Brain microvascular endothelial cell (primary cell): ENCODE measurements at places on chromosomes 6 and 20.

DNA sequence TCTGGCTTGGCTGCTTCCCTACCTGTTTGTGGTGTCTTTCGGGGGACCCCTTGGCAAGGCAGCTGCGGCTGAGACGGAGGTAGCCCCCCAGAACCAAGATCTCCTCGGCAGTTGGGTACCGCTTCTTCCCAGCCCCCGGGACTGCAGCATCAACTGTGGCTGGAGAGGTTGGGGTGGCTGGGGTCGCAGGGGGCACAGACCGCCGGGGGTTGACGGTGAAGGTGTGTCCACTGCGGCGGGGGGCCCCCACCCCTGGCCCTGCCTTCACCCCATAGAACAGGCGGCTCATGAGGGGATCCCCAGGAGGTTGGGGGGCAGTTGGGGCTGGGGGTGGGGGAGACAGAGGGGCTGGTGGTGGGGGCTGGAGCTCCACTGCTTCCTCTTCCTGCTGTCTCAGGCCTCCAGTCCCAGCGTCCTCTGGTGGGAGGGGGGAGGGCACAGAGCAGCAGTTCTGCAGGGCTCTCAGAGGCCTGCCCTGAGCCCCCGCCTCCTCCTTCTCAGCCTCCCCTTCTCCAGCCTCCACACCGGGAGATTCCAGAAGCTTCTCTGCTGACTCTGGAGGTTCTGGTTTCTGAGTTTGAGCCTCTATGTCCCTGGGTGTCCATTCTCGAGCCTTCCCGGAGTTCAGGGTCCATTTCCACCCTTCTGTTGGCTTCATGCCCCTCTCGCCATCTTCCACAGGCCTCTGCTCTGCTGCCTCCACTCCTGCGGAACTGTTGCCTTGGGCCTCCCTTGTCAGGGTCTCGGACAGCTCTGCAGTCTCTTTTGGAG, 1.9 kb downstream of the PPP1R18 start:
- no peak for DNase-seq

DNA sequence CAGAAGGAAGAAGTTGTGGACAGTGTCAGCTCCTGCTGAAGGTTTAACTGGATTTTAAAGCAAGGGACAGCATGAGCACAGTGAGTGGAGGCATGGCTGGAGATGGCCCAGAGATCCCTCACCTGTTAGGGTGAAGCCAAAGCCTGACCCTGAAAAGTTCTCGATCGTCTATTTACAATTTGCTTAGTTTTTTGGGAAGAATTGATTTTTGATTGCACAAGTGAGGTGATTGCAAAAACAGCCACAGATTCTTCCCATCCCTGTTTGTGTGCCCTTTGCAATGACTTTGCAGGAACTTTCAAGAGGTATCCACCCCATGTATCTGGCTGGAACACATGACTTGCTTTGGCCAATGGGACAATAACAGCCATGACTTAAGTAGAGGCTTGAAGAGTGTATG, 170.1 kb downstream of the TFAP2C start:
- no peak for DNase-seq

GRCh38 chr6:135826236-135826804, 25.2 kb upstream of the PDE7B start:
- DNase-seq: no peak

GRCh38 chr6:140845701-140846100, 1287.0 kb upstream of the GJE1 start:
- DNase-seq: no peak

DNA sequence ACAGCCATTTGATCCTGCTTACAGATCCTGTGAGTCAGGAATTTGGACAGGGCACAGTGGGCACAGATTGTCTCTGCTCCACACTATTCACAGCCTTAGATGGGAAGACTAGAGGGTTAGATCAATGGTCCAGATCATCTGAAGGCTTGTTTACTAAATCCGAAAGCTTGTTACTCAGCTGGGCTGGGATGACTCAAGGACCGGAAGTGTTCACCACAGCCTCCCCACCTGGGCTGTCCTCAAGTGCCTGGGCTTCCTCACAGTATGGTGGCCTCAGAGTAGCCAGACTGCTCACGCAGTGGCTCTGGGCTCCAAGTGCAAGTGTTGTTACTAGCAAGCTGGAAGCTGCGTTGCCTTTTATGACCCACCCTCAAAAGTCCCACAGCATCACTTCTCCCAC, 75.4 kb upstream of the INSM1 start:
- no peak for DNase-seq

DNA sequence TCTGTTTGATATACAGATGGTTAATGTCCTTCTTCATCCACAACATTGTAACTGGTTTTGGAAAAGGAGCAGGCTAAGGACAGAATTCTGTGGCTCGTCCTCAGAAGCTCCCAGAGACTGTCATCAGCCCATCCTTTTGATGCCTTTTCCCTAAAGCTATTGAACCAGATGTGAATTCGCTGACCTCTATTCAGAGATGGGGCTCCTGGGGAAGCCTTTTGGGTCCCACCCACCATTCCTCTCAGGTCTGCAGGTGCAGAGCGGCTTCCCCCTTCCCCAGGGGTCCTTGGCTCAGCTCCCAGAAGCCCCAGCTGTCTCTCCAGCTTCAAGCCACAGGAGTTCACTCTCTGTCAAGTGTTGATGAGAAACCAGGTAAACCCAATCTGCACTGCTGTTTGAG, 191.7 kb downstream of the SMOC2 start:
- DNase-seq: no peak

DNA sequence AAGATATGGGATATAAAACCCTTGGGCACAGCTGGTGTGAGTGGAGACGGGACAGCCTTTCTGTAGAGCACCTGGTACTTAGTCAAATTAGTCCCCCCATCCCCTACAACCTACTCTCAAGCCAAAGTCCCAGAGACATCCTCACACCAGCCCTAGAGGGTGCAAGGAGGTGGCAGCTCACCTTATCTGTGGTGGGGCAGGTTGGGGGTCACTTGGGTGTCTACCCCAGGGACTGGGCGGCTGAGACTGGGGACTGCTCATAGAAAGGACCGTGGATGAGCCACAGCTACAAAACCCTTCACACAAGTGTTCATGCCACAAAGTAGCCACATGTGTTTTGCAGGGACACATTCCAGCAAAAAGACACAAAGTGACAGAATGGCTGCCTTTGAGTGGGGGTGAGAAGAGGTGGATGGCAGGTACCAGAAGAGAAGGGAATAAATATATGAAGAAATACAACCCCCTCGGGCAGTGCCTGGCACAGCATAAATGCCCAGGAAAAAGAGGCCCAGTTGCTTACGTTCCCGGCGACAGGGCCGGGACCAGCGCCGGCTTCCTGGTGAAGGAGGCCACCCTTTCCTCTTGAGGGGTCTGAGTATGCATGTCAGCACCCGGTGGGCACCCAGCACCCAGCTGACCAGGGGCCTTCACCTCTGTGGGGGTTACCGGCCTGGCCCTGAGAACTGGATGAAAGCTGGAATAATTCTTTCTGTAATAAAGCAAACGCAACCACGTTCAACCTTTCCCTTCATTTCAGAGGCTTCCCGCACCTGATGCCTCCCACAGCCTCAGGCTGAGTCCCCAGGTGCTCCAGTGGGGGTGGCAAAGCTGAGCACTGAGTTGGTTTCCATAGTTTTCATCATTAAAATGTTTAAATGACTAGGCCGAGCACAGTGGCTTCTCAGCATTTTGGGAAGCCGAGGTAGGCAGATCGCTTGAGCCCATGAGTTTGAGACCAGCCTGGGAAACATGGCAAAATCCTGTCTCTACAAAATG, 14.4 kb upstream of the CEBPB start:
- DNase-seq: no peak

DNA sequence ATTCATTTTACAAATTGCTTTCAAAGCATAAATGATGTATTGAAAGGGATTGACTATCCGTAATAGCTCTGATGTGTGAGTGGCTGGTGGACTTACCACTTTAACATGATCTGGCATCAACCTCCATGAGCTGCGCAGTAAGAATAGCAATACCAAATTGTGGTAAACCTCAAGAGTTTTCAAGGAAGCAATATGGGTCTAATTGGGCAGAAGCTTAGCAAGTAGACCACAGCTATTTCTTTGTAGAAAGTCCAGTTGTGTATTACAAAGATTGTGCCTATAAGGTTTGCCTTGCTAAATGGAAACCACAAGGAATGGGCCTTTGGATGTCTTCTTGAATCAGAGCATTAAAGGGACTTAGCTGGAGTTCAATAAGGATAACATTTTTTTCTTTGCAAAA, 736.6 kb downstream of the KIF16B start:
- no peak for DNase-seq
